ENCODE measurements at places on chromosomes 11 and 22.

- no peak for DNase-seq
Observed at GRCh38 chr11:110089617-110090282, 3.4 kb upstream of the ZC3H12C start.

- no peak for DNase-seq
Observed at GRCh38 chr22:23158516-23159290, 13.4 kb downstream of the RAB36 start.

GRCh38 chr11:20770414-20770946, 101.1 kb downstream of the NELL1 start:
- no peak for DNase-seq

GRCh38 chr11:41984023-41984422, 524.6 kb upstream of the LRRC4C start:
- no peak for DNase-seq

- no peak for DNase-seq
Observed at GRCh38 chr22:29012101-29012433, 49.6 kb downstream of the C22orf31 start.

Data from NB4 (cell line).